ENCODE measurements at places on chromosomes 13 and 19.

DNA sequence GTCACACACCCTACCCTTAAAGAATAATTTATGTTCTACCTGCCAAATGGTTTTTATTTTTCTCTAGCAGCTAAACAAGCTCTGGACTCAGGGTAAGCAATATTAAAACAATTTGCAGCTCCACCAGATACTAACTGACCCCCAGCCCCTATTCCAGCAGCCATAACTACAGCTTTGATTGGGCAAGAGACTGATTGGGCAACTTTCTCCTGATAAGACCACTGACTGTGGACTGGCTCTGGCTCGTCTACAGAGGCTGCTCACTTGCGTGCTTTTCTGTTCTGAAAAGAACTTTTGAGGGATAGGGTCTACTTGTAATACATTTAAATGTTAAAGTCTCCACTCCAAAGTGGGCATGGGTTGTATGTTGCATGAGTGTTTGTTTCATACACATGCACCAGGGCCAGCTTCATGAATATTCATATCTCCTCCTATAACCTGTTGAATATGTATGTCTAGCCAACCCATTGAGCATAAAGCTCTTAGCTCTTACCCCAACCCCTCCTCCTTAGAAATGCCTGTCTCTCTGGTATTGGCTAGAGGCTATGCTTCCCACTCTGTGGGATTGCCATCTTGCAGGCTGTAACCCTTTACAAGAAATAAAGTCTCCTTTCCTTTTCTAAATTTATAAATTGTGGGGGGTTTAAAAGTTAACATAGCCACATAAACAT is 19.9 kb downstream of the OR7A5 start:
- no peak for DNase-seq

GRCh38 chr19:3055741-3056416 is 6.4 kb downstream of the TLE5 start:
- DNase-seq, result no peak

DNA sequence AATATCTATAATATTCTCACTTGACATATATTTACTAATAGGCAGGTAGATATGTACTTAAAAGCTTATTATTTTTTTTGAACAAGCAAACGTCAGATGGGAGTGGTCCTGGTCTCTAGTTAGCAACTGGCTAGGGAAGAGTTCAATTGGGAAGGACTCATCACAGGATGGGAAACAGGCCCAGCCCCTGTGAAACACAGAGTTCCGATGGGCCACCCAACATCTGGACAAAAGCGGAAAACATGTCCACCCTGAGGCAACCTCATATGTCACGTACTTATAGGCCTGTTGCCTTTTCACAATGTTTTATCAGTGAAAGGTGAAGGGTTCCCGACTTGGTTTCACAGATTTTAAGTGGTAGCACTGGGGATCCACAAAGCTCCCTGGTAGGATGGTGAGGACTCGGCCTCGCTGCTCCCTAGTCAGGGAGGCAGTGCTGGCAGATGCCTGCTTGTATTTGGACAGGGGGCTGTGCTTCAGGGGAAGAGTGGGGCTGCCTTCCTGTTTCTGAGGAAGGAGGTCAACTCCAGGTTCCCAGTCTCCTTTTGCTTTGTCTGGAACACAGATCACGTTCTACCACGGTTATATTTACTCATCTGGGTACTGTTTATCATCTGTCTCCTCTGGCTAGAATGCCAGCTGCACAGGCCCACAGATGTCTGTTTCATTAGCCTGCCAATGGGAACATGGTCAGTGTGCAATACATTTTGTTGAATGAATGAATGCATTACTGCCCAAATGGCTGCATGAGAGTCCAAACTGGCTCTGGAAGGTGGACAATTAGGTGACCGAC is 49.4 kb upstream of the SLC15A1 start:
- no peak for DNase-seq

DNA sequence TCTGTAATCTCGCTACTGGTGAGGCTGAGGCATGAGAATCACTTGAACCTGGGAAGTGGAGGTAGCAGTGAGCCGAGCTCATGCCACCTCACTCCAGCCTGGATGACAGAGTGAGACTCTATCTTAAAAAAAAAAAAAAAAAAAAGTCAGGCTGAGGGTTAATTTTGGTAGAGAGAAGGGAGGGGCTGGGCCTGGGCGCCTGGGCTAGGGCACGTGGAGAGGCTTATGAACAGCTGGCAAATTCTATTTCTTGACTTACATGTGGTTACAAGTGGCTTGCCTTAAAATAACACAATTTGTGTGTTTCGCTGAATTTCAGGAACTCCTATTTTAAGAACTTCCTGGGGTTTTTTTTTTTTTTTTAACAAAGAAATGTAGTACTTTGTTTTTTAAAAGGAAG is 47.6 kb upstream of the MAP3K10 start:
- peak; percentile 26 for DNase-seq

- peak; percentile 66 for DNase-seq
Observed at GRCh38 chr13:50801087-50801931, 42.2 kb downstream of the DLEU7 start.

GRCh38 chr19:359653-359925 is 15.0 kb upstream of the MIER2 start:
- DNase-seq, result no peak

DNA sequence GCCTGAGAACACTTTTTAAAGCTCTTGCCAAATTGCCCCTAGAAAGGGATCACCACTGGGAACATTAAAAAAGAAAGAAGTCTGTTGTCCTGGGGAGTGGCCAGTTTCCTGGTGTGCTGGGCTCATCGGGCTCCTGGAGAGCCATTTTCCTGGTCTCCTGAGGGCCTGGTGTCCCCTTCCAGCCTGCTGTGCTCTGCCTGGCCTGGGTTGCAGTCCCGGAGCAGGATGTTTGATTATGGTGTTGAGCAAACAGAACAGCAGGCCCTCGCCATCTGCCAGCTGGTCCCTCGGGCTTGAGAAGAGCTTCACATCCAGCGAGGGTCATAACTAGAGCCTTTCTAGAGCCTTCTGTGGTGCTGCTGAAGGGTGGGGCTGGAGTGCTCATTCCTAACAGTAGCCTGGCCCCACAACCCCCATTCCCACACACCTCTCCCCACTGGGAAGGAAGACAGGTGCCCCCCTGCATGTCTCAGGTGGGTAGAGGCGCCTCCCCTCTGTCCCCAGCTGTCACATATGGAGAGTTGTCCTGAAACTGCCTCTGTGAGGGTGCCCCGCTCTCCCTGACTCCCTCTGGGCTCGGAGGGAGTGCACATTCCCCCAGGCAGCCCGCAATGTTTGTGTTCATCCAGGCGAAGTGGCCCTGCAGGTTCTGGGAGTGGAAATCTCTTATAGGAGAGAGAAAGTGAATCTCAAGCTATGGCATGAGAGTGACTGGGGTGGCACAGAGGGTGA is 151.1 kb downstream of the SIPA1L3 start:
- DNase-seq, result no peak

GRCh38 chr13:99050983-99051488 is 73.2 kb upstream of the DOCK9 start:
- no peak for DNase-seq

GRCh38 chr13:106385654-106386053 is 149.8 kb downstream of the EFNB2 start:
- no peak for DNase-seq

DNA sequence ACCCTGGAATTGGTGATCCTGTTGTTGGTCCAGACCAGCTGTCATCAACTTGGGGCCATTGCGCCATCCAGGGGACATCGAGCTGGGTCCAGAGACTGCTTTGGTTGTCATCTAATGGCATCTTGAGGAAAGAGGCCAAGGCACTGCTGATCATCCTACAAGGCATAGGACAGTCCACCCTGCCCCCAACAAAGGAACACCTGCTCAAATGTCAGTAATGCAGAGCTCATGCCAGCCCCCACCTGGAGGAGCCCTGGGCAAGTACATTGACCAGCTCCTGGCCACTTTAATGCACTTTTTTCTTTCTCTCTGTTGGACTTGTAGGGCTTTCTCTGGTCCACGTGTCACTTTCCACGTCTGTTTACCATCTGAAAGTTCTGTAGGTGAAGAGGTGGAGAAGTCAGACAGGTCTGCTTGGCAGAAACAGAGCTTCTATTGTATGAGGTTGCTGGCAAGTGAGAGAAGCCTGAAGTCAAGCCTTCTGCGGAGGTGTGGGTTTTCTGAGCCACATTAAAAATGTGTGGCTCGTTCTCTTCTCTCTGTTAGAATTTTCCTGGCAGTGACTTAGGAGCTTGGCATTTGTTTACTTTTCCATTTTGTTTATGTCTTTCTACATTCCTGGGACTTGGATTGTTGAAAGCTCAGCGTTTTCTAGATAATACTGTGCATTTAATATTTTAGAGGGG is 124.0 kb upstream of the RNF113B start:
- DNase-seq, result peak; percentile 85

GRCh38 chr19:33486407-33486806 is 35.2 kb downstream of the PEPD start:
- no peak for DNase-seq

DNA sequence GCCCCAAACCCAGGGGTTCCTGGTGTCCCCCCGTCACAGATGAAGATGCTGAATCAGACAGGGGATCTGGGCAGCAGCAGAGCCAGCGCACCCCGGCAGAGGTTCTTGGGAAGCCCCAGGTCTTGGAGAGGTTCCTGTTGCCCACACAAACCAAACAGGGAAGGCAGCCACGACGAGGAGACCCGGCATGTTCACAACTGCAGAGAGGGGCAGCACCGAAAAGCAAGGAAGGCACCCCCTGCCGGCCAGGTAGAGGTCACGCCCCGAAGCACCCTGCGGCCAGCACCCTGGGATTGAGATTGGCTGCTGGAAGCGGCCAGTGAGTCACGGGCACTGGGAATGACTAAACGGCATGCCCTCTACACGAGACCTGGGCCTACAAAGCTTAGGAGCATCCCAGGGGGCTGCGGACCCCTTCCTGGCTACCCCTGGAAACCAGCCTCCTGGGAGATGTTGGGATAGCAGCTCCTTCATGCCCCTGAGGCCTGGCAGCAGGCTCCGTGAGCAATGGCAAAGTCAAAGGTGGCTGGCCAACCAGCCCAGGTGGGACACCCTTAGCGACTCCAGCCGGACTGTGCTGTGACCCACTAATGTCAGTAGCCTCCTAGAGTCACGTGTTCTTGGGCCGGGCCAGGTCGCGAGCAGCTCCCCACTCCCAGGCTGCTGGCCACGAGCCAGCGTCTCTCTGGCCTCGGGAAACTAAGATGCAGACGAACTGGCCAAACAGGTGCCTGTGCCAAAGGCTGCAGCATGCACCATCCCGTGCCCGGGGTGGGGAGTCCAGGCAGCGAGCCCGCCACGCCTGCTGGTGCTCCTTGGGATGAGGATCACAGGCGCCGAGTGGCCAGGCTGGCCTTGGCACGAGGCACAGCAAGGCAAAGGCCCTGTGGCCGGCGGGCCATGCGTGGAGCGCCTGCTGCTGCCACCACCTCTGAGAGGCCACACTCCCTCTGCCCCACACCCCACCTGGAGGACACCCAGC is 43.2 kb downstream of the MLLT1 start:
- DNase-seq, result no peak

GRCh38 chr19:48543121-48543710 is 8.8 kb upstream of the SULT2B1 start:
- peak; percentile 52 for DNase-seq

- DNase-seq, result peak; percentile 15
Observed at GRCh38 chr13:60134376-60134775, 29.4 kb downstream of the DIAPH3 start.

DNA sequence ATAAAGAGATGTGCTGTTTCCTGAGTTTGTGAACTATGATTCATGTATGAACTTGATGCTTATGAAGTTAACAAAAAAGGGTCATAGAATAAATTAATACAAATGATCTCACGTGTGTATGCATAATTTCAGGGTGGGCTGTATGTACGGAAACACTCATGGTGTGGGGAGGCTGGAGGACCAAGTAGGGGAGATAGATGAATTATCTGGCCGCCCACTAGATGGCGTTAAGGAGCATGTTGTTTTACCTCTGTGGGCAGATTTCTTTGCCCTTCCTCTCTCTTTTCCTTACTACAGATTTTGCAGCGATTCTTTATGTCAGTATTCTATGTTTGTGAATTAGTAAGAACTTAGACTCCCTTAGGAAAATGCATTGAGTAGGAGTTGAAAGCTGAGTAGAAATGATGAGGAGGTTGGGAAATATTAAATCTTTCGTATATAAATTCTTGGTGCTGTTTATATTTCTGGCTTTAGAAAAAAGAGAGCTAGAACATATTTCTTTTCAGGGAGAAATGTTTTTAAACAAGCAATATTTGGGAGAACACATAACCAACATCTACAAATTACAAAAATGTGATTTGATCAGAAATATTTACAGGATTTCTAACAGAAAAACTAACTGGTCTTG is 47.4 kb upstream of the TMTC4 start:
- DNase-seq, result peak; percentile 26

DNA sequence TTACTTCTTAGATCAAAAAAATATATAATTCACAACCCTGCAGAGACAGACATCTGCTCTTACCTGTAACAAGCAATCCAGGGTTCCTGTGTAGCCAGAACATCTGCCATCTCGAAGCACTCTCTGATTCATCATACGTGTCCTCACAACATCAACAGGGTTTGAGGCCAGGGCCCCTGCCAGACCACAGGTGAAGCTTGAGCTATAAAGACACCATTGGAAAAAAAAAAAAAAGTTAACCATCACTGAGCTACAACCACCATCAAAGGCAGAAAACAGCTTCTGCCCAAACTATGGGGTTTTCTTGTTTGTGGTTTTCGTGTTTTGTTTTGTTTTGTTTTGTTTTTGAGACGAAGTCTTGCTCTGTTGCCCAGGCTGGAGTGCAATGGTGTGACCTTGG is 19.3 kb downstream of the SLC25A30 start:
- no peak for DNase-seq

DNA sequence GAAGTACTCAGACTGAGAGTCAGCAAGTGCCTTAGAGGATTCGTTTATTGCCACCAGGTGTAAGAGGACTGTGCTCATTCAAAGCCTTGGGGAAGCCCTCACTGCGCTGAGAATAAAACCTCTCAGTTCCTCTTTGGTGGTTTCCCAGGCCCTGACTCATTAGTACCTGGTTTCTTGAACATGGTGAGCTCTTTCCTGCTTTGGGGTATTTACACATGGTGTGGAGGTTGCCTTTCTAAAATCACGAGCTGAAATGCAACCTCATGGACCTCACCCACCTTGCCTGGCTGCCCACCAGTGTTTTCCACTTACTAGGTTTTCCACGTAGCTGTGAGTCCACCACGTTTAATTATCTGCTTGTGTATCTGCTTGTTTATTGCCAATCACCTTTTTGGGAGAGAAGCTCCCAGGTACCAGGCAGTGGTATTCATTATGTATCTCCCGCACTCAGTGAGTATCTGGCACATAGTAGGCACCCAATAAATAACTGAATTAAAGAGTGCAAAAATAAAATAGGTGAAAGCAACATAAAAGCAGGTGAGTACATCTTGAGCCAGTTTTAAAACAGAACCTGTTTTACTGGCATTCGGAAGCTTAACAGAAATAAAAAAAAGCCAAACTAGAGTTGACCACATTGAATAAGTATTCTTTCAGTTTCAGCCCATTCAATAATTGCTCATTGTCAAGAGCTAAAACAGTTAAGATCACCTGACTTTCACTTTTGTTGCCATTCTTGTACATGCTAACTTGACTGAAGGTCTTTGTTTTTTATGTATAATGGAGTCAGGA is 533.0 kb downstream of the MYO16 start:
- DNase-seq, result no peak

GRCh38 chr13:51747438-51748434 is 56.2 kb downstream of the DHRS12 start:
- DNase-seq, result no peak

- no peak for DNase-seq
Observed at GRCh38 chr19:4425537-4425936, 23.1 kb downstream of the CHAF1A start.

GRCh38 chr19:16200038-16201010 is 2.6 kb downstream of the AP1M1 start:
- DNase-seq, result peak; percentile 13

- DNase-seq, result no peak
Observed at GRCh38 chr19:14972676-14973075, 7.0 kb downstream of the SLC1A6 start.

GRCh38 chr19:50652722-50653121 is 3.5 kb downstream of the C19orf81 start:
- no peak for DNase-seq

All from H4 (cell line).